ENCODE measurements at places on chromosomes 7 and 10. TPM values are rescaled to one million over a fixed set of nuclear protein-coding genes. Genes with fewer than 3 reads are reported as not detected.

Gene GATA3
- polyA plus RNA-seq: 2.9 TPM

Gene UNC5B
- 22.5 TPM for polyA plus RNA-seq

Gene TLX1
- not detected for polyA plus RNA-seq

Gene FAM180A
- polyA plus RNA-seq: 0.23 TPM

Gene ELOVL3
- polyA plus RNA-seq: 0.57 TPM

GRCh38 chr7:64557601-64558322 is 5.1 kb downstream of the ZNF680 start:
- no peak for DNase-seq

DNA sequence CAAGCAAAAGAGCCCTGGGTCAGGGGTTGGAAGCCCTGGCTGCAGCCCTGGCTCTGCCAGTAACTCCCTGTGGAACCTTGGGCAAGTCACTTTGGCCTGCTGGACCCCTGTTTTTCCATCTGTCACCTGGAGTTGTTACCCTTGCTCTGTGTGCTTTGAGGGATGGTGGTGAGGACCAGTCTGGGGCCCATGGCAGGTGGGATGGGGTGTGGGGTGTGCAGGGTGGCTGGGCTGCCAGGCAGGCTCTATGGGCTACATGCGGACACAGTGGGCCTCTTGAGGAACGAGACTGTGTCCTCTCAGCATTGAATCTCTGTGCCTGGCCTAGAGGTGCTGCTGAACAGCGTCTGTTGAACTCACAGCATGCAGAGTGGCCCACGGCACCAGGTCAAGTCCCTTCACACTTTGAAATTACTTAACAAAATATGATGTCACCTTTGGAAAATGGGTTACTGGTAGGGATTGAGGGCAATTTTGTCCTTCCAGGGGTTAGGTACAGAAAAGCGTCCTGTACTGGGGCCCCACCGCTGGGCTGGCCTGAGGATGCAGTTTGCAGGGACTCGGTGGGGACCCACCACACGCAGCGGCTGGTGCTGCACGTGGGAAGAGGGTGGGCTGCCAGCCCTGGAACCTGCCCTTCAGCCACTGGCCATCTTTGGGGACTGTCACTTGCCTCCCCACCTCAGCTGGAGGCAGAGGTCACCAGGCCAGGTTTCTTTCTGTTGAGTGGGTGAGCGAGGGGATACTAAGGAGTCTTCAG is 45.3 kb downstream of the PRF1 start:
- no peak for DNase-seq

- DNase-seq: no peak
Measured at GRCh38 chr10:69866688-69867461, 65.2 kb downstream of the COL13A1 start.

DNA sequence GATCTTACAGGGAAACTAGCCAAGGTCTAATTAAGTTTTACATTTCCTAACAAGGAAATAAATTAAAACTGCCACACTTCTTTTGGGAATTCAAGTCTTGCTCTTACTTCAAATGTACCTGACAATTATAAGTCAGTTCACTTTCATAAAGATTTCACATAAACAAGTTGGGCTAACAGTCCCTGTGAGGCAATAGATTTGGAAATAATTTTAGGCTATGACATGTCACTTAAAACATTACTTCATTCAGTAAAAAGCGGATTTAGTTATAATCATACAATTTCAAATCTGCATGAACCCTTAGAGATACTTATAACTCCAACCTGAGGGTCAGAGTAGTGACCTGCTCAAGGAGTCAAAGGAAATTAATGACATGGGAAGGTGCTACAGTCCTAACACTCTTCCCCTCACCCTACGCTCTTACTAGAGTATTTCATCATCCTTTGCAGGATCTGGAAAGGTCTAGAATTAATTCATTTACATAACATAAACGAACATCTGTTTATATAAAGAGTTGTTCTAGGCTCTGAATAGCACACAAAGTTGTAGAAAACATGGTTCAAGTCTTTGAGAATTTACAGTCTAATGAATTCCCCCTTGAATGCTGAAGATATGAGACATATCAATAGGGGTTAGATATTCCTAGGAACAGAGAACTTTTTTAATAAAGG is 32.3 kb upstream of the DNAJB12 start:
- DNase-seq: no peak

GRCh38 chr7:26857506-26858240 is 6.7 kb downstream of the SKAP2 start:
- no peak for DNase-seq

DNA sequence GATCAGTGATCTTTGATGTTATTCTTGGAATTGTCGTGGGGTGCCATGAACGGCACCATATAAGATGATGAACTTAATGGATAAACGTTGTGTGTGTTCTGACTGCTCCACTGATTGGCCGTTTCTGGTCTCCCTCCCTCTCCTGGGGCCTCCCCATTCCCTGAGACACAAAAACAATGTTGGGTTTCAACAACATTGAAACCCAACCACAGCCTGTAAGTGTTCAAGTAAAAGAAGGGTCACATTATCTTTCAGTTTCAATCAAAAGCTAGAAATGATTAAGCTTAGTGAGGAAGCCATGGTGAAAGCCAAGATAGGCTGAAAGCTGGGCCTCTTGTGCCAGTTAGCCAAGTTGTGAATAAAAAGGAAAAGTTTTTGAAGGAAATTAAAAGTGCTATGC is 19.5 kb downstream of the EN2 start:
- DNase-seq: no peak

- DNase-seq: no peak
Measured at GRCh38 chr7:2513702-2514101, 5.9 kb upstream of the LFNG start.

GRCh38 chr7:90792301-90792700 is 196.2 kb downstream of the CDK14 start:
- no peak for DNase-seq
